ENCODE measurements at places on chromosomes 3 and 15. TPM values are rescaled to one million over a fixed set of nuclear protein-coding genes. Genes with fewer than 3 reads are reported as not detected.

LRRC49 gene
- 62.4 TPM for total RNA-seq

CDCP1 gene
- 0.12 TPM for total RNA-seq

ARNT2 gene
- total RNA-seq, result 20.1 TPM

SLC6A20 gene
- total RNA-seq, result not detected
